Small intestine (tissue), 16 donors: ENCODE measurements at places on chromosomes 6 and 20. TPM values are rescaled to one million over a fixed set of nuclear protein-coding genes. Genes with fewer than 3 reads are reported as not detected.

GRCh38 chr20:36085686-36086267 lies 68.8 kb upstream of the EPB41L1 start:
- no peak overlapping the region for H3K4me3 ChIP-seq
- no peaks in the 10 kb centered on the region for H3K27me3 ChIP-seq
- H3K27ac ChIP-seq = peak overlapping the region; percentile 87
- peak; percentile 86 for DNase-seq
- no peaks in the 10 kb centered on the region for H3K36me3 ChIP-seq
- H3K4me1 ChIP-seq = no peaks in the 10 kb centered on the region

GRCh38 chr6:72328775-72329174 lies 293.1 kb upstream of the KCNQ5 start:
- H3K4me3 ChIP-seq = no peak overlapping the region
- H3K27ac ChIP-seq = no peak overlapping the region
- H3K4me1 ChIP-seq = no peaks in the 10 kb centered on the region
- H3K36me3 ChIP-seq = no peaks in the 10 kb centered on the region

- H3K27ac ChIP-seq = no peak overlapping the region
- H3K36me3 ChIP-seq = peaks cover 1% of the 10 kb centered on the region
- DNase-seq = no peak
- H3K27me3 ChIP-seq = no peaks in the 10 kb centered on the region
- H3K4me1 ChIP-seq = no peaks in the 10 kb centered on the region
Observed at GRCh38 chr6:20891161-20891560, 356.9 kb downstream of the CDKAL1 start.

- H3K27me3 ChIP-seq = no peaks in the 10 kb centered on the region
- no peaks in the 10 kb centered on the region for H3K36me3 ChIP-seq
- no peak for DNase-seq
- no peak overlapping the region for H3K4me3 ChIP-seq
Observed at GRCh38 chr6:81517455-81517854, 235.0 kb downstream of the TENT5A start.

GRCh38 chr20:40265825-40266533 lies 423.1 kb downstream of the MAFB start:
- DNase-seq = peak; percentile 26
- no peak overlapping the region for H3K4me3 ChIP-seq
- no peaks in the 10 kb centered on the region for H3K27me3 ChIP-seq
- H3K4me1 ChIP-seq = no peaks in the 10 kb centered on the region

DNA sequence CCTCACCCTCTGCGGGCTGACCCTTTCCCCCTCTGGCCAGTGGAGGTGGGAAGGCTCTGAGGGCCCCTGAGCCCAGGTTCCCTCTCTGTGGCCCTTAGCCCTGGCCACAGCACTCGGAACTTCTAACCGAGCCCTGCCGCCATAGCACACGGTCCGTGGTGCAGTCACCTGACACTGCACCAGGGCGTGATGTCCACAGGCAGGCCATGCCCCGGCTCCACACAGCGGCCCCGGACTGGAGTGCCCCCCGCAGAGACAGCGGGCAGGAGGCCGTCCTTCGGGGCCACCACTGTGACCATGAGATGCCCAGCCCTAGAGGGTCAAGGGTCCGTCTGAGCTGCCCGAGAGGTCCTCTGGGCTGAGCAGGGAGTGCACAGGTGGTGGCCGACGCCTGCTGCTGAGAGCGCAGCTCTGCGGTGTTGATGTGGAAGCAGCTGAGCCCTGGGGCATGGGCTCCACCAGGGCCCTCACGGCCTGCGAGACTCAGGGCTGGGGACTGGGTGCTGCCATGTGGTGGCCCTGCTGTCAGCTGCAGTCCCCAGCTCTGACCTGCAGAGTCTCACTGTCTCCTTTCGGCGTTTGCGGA lies 11.2 kb upstream of the BHLHE23 start:
- no peaks in the 10 kb centered on the region for H3K36me3 ChIP-seq
- H3K4me1 ChIP-seq = no peaks in the 10 kb centered on the region
- H3K27me3 ChIP-seq = peaks cover 51% of the 10 kb centered on the region
- no peak overlapping the region for H3K27ac ChIP-seq
- DNase-seq = no peak

- H3K27me3 ChIP-seq = peaks cover 1% of the 10 kb centered on the region
- no peak for DNase-seq
- no peak overlapping the region for H3K4me3 ChIP-seq
- no peaks in the 10 kb centered on the region for H3K36me3 ChIP-seq
- H3K4me1 ChIP-seq = no peaks in the 10 kb centered on the region
- no peak overlapping the region for H3K27ac ChIP-seq
Observed at GRCh38 chr20:2759143-2759542, 41.3 kb downstream of the CPXM1 start.

- no peaks in the 10 kb centered on the region for H3K36me3 ChIP-seq
- DNase-seq = no peak
- no peaks in the 10 kb centered on the region for H3K27me3 ChIP-seq
- no peak overlapping the region for H3K27ac ChIP-seq
- H3K4me1 ChIP-seq = no peaks in the 10 kb centered on the region
Observed at GRCh38 chr6:40852779-40853373, 186.1 kb downstream of the UNC5CL start.

DNA sequence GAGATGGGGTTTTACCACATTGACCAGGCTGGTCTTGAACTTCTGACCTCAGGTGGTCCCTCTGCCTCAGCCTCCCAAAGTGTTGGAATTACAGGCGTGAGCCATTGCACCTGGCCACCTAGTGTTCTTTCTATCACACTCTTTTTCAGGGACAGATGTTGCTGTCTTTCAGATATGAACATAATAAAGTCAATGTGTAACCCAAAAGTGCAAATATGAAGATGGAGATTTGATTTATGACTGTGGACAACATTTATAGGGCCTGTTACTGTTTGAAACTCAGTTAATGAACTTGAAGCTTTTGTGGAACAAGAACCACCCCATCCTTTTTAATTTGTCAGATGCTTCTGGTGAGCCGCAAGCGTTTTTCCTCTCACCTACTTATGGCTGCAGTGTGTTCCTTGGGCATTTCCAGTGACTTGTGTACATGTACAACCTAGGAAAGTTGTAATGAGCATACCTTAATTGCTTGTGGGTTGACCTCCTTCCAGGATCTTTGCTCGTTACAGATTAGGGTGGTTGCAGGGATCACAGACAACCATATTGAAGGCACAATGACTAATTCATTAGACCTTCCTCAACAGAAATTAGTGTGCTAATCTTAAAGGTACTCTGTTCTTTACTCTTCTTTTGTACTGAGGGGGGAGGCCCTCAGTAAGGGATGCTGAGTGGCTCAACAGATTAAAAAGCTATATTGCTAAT lies 6.8 kb downstream of the TBPL1 start:
- H3K4me3 ChIP-seq = no peak overlapping the region
- no peaks in the 10 kb centered on the region for H3K27me3 ChIP-seq
- no peak overlapping the region for H3K27ac ChIP-seq

DNA sequence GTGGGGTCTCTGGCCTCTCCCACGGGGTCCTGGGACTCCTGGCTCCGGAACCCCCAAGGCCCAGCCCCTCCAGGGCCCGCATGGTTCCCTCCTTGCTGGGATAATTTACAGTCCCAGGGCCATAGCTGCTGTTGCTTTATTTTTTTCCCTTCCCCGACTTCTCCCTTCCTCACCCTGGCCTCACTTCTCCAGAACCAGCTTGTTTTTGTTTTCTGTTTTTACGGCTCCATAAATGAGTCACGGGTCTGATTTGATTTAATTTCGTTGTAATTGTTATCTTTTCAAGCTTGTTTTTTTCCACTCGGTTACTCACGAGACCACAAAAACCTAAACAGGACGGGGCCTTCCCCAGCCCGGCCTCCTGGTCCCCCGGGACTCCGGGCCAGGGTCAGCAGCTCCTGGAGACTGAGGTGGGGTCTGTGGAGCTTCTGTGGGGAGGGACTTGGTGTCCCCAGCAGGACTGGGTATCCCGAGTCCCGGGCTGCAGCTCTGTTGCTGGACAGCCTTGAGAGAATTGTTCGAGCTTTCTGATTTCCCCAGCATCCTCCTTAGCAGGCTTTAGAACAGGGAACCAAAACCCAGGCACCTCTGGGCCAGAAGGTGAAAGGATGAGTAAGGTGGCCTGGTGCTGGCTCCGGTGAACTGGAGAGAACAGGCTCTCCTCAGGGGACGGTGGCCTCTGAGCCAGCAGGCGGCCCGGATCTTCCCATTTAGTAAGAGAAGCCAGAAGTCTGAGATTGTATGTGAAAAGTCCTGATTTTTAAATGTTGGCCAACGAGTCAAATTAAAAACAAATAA lies 94.9 kb downstream of the CEBPB start:
- no peaks in the 10 kb centered on the region for H3K4me1 ChIP-seq
- H3K4me3 ChIP-seq = no peak overlapping the region
- H3K27ac ChIP-seq = no peak overlapping the region
- no peaks in the 10 kb centered on the region for H3K27me3 ChIP-seq
- H3K36me3 ChIP-seq = no peaks in the 10 kb centered on the region
- no peak for DNase-seq

- H3K27me3 ChIP-seq = peaks cover 3% of the 10 kb centered on the region
- H3K27ac ChIP-seq = peak overlapping the region; percentile 85
- peak; percentile 15 for DNase-seq
- H3K4me1 ChIP-seq = no peaks in the 10 kb centered on the region
Observed at GRCh38 chr6:45421709-45422502, 44.2 kb upstream of the SUPT3H start.

- peak; percentile 45 for DNase-seq
- H3K36me3 ChIP-seq = no peaks in the 10 kb centered on the region
- no peaks in the 10 kb centered on the region for H3K4me1 ChIP-seq
Observed at GRCh38 chr6:33075568-33076405, at the start of gene HLA-DPB1. HLA-DPB1 (plus strand) TSS chr6:33075990; CDS start chr6:33076042, 52 bp downstream.

- H3K4me1 ChIP-seq = no peaks in the 10 kb centered on the region
- no peaks in the 10 kb centered on the region for H3K36me3 ChIP-seq
- H3K4me3 ChIP-seq = no peak overlapping the region
- no peaks in the 10 kb centered on the region for H3K27me3 ChIP-seq
Observed at GRCh38 chr6:45148711-45149341, 179.3 kb upstream of the RUNX2 start.

DNA sequence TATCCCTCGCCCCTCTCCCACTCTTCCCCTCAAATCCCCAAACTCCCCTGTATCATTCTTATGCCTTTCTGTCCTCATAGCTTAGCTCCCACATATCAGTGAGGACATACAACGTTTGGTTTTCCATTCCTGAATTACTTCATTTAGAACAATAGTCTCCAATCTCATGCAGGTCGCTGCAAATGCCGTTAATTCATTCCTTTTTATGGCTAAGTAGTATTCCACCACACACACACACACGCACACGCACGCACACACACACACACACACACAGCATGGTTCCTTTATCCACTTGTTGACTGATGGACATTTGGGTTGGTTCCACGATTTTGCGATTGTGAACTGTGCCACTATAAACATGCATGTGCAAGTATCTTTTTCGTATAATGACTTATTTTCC lies 112.7 kb downstream of the KIF13A start:
- H3K27me3 ChIP-seq = no peaks in the 10 kb centered on the region
- H3K27ac ChIP-seq = no peak overlapping the region
- H3K36me3 ChIP-seq = no peaks in the 10 kb centered on the region
- no peak overlapping the region for H3K4me3 ChIP-seq
- peaks cover 3% of the 10 kb centered on the region for H3K4me1 ChIP-seq

DNA sequence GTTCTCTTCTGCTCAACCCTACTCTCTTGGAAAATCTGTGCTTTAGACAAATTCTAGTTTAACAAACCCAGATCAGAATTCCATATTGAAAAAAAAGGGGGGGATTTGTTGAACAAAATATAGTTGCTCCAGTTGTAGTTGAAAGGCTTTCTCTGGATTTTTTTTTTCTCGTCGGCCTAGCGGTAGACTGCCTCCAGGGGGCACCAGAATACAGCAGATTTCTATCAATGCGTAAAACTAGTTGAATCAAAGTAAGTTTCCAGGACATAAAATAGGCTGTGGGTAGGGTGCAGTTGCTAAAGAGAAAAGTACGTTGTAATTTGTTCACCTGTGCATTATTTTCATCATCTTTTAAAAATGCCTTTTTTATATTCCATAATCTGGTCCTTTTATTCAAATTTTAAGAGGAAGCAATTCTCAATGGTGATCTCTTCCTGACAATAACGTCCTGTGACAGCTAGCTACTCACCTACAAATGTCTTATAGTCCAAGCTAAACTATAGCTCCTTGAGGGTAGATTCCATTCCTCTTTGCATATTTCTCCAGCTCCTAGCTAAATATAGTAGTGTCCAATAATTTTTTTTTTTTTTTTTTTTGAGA lies 105.4 kb downstream of the PERP start:
- no peaks in the 10 kb centered on the region for H3K36me3 ChIP-seq
- H3K27me3 ChIP-seq = no peaks in the 10 kb centered on the region
- H3K4me1 ChIP-seq = no peaks in the 10 kb centered on the region

DNA sequence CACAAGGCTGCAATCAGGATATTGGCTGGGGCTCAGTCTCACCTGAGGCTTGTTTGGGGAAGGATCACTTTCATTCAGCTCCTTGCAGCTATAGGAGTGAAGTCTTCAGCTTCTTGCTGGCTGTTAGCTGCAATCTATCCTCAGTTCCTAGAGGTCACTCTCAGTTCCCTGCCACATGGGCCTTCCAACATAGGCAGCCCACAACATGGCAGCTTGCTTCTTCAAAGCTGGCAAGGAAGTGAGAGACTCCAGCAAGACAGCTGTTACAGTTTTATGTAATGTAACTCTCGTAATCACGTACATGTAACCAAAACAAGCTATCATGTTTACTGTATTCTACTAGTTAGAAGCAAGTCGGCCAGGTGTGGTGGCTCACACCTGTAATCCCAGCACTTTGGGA lies 226.9 kb downstream of the CDC5L start:
- H3K4me1 ChIP-seq = no peaks in the 10 kb centered on the region
- no peak overlapping the region for H3K4me3 ChIP-seq
- H3K36me3 ChIP-seq = no peaks in the 10 kb centered on the region
- H3K27me3 ChIP-seq = no peaks in the 10 kb centered on the region
- no peak overlapping the region for H3K27ac ChIP-seq

- H3K4me1 ChIP-seq = no peaks in the 10 kb centered on the region
- no peaks in the 10 kb centered on the region for H3K36me3 ChIP-seq
- no peak overlapping the region for H3K27ac ChIP-seq
- H3K4me3 ChIP-seq = no peak overlapping the region
Observed at GRCh38 chr6:27208042-27208441, 39.5 kb upstream of the PRSS16 start.

DNA sequence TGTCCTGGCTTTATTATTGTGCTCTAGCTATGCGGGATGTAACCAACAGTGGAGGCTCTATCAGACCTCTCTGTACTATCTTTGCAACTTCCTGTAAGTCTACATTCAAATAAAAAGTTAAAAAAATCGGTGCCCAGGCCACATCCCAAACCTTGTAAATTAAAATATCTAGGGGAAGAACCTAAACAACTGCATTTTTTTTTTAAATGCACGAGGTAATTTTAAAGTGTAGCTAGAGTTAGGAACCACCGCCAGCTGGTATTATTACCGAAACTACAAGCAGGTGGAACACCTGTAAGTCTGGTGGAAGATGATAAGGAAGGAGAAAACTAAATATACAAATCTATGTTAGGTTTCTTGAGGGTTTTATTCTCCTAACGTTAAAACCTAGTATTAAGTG lies 34.5 kb upstream of the ID4 start:
- H3K4me1 ChIP-seq = peaks cover 6% of the 10 kb centered on the region
- H3K4me3 ChIP-seq = no peak overlapping the region
- peak; percentile 11 for DNase-seq
- no peak overlapping the region for H3K27ac ChIP-seq
- no peaks in the 10 kb centered on the region for H3K36me3 ChIP-seq

- no peak for DNase-seq
- no peaks in the 10 kb centered on the region for H3K4me1 ChIP-seq
- no peak overlapping the region for H3K4me3 ChIP-seq
- no peaks in the 10 kb centered on the region for H3K27me3 ChIP-seq
Observed at GRCh38 chr20:16209951-16210361, 363.3 kb downstream of the KIF16B start.

Gene MAS1
- not detected for polyA plus RNA-seq

Gene RBM39
- polyA plus RNA-seq = 418 TPM

Gene METTL24
- 1.1 TPM for polyA plus RNA-seq

Gene CYP39A1
- 2.5 TPM for polyA plus RNA-seq

Gene EMILIN3
- polyA plus RNA-seq = 1.0 TPM

Gene IL20RA
- polyA plus RNA-seq = 3.0 TPM

Gene ACSS2
- polyA plus RNA-seq = 176 TPM

Gene ACTR5
- polyA plus RNA-seq = 5.8 TPM

Gene SIRPD
- not detected for polyA plus RNA-seq

Gene HMGN4
- 56.2 TPM for polyA plus RNA-seq

Gene BHLHE23
- polyA plus RNA-seq = not detected
